ENCODE measurements at places on chromosomes 13 and 19.

DNA sequence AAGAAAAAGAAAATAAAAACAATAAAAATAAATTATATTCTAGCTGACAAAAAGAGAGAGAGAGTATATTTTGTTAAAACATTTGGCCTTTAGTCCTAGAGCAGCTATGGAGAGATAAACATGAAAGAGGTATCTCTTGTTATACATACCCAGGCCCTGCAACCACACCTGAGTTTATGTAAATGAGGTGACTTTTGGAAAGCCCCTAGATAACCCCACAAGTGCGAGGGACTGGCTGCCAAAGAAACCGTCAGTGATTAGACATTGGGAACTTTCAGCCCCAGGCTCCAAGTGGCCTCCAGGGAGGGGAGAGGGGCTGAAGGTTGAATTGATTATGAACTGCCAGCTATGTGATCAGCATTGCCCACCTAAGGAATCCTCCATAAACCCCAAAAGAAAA is 2.1 kb upstream of the NLRP7 start:
- DNase-seq, result no peak

DNA sequence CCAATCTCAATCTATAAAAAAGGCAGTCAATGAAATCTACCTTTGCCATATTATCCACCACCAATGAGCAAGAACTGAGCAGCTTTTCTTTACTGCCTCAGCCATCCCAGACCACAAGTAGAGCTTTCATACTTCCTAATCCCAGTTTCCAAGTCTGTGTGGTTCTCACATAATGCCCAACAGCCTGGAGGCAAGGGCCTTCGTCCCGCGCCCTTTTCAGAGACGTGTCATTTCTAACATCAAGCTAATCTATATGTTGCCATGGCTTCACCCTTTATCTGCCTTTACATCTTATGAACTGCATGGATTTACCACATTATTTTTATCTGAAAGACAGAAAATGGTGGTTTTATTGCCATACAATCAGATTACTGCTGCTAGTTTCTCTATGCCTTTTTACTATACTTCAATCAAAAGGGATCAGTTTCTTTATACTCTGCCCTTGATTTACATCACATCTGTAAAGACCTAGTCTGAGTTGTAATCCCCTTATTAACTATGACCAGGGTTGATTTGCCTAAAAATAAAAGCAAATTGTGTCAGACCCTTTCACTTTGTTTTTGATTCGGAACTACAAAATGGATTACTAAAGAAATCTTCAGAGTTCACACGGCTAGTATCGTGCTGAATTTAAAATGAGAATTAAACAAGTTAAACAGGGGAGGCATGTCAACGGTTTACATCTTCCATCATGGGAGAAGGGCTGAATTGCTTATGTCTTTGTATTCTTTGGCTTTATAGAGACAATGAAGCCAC is 5.9 kb downstream of the EFNB2 start:
- DNase-seq, result no peak

DNA sequence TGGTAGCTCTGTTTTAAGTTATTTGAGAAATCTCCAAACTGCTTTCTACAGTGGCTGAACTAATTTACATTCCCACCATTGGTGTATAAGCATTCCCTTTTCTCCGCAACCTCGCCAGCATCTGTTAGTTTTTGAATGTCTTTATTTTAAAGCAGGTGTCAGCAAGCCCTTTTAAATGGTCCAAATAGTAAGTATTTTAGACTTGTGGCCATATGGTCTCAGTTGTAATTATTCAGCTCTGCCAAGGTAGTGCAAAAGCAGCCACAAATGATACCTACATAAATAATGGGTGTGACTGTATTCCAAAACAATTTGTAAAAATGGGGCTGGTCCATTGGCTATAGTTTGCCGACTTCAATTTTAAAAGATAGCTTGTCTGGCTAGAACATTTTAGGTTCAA is 58.7 kb upstream of the TMTC4 start:
- DNase-seq, result no peak

DNA sequence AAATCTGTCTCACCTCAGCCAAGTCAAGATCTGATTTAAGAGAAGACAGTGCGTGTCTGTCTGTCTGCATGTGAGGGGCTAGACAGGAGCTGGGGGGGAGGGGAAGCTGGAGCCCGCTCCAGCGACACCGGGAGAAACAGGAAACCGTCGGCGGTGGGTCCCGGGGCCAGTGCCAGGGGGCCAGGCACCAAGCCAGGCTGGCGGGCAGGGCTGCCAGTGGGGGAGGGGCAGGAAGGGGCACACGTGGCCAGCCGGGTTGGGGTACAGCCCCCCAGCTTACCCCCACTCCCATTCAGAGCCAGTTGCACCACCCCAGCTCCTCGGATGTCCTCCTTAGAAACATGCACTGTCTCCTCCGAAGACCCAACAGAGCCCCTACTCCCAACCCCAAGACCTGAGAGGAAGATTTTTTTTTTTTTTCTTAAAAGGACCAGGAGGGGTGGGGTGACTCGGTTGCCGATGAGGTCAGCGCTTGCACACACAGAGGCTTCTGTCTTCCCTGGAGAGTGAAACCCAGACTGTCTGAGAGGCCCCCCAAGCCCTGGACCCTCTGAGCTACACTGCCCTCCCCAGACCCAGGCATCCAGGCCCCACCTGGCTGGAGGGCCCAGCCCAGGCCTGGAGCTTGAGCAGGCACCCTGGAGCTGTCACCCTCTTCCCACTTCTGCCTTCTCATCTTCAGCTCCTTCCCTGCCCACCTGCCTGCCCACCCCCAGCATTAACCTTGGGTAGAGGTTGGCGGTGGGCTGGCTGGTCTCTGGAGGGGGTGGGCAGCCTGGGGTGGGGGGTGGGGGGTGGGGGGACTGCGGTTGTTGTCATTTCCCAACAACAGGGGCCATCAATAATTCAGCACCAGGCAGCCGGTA is 4.0 kb downstream of the ERF start:
- peak; percentile 49 for DNase-seq

GRCh38 chr13:59531571-59532091 is 632.1 kb downstream of the DIAPH3 start:
- peak; percentile 68 for DNase-seq

GRCh38 chr19:56973713-56974555 is 133.4 kb upstream of the PEG3 start:
- DNase-seq, result peak; percentile 29

DNA sequence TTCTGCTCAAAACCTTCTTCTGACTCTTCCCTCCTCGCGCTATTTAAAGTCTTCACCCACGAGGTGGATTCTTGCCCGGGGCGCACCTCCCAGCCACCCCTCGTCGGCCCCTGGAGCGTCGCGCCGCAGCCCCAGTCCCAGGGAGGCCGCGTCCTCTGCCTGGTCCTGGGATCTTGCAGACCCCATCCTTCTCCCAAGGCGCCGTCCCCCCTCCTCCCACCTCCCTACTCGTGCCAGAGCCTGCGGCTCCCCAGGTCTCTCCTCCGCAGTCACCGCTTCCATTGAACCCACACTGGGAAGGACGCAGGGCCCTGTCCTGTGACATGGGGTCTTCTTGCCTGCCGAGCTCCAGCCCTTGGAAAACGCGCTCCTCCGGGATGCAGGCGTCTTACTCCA is 486 bp downstream of the ZNF808 start:
- no peak for DNase-seq

DNA sequence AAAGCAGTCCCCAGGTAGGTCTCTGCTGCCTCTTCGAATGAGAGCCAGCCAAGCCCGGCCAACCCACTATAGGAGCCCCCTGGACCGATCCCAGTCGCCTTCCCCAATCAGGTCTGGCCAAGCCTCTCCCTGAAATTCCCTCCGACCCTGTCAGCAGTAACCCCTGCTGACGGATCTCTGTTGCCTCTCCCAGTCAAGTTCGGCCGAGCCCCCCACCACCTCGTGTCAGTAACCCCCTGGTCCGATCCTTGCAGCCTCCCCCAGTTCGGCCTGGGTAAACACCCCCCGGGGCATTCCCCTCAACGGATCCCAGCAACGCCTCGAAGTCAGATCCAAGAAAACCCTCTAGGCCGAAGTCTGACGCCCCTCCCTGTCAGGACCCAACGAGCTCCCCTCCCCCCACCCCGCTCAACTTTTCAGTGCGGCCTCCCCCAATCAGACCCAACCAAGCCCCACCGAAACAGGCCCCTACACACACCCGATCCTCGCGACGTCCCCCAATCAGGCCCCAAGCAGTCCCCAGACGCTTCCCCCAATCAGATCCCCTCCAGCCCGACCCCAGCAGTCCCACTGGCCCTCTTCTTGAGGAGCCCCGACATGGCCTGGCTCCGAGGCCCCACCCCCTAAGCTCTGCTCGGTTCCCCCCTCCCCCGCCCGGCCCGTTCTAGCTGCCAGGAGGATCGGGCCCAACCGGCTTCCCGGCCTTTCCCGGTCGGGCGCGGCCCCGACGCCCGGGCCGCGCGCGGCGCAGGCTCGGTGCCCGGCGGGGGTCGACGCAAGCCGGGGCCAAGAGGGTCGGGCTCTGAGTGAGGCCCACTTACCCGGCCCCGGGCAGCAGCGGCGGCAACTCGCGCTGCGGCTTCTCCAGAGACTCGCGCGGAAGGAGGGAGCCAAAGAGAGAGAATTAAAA is 1.8 kb downstream of the TNPO2 start:
- peak; percentile 44 for DNase-seq

- no peak for DNase-seq
Observed at GRCh38 chr13:110610955-110611595, 4.3 kb upstream of the NAXD start.

DNA sequence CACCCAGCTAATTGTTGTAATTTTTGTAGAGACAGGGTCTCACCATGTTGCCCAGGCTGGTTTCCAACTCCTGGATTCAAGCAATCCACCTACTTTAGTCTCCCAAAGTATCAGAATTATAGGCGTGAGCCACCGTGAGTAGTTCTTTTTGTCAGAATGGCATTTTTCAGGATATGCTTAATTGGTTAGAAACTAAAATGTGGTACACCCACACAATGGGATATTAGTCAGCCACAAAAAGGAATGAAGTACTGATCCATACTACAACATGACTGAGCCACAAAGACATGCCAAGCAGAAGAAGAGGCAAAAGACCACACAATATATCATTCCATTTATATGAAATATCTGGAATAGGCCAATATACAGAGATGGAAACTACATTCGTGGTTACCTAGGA is 41.7 kb upstream of the MAP3K10 start:
- DNase-seq, result no peak

- no peak for DNase-seq
Observed at GRCh38 chr13:21130116-21130515, 46.2 kb downstream of the SKA3 start.

- no peak for DNase-seq
Observed at GRCh38 chr13:46698014-46698413, 98.9 kb downstream of the ESD start.

GRCh38 chr13:78317030-78317429 is 286.3 kb downstream of the POU4F1 start:
- no peak for DNase-seq

- DNase-seq, result no peak
Observed at GRCh38 chr19:21028969-21029268, 8.5 kb downstream of the ZNF430 start.

- no peak for DNase-seq
Observed at GRCh38 chr19:455031-455705, 5.7 kb downstream of the SHC2 start.

DNA sequence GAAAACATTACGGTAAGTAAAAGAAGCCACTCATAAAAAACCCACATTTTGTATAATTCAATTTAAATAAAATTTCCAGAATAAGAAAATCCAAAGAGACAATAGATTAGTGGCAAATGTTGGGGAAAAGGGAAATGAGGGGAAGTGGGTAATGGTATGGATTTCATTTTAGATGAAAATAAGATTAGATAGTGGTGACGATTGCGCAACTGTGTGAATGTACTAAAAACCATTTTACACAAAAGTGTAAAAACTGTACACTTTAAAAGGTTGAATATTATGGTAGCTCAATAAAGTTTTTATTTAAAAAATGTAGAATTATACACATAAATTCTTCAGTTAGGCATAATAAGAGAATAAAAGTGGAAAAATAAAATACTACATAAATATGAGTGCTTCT is 3.7 kb downstream of the MBD3L1 start:
- no peak for DNase-seq

- DNase-seq, result no peak
Observed at GRCh38 chr19:41940731-41941409, 12.6 kb upstream of the ERFL start.

GRCh38 chr19:58429745-58430144 is 10.2 kb downstream of the ZNF132 start:
- no peak for DNase-seq

GRCh38 chr19:46745521-46746280 is at the start of gene FKRP:
Gene FKRP (plus strand): TSS chr19:46746057. CDS start chr19:46755451, 9,394 bp downstream.
- DNase-seq, result peak; percentile 43

DNA sequence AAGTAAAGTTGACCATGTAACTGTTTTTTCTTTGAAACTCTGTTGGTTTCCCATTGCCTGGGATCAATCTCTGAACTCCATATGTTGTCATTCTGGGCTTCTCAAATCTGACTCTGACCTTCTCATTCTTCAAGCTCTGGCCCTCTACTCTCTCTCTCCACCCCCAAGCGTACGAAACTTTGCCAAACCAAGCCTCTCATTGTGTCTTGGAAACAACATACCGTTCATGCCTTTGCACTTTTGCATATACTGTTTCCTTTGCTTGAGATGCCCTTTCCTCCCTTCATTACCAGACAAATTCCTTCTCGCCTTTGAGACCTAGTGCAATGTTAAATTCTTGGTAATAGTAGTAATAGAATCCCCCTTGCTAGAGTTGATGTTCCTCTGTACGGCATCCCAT is 113.7 kb downstream of the OLFM4 start:
- DNase-seq, result no peak

DNA sequence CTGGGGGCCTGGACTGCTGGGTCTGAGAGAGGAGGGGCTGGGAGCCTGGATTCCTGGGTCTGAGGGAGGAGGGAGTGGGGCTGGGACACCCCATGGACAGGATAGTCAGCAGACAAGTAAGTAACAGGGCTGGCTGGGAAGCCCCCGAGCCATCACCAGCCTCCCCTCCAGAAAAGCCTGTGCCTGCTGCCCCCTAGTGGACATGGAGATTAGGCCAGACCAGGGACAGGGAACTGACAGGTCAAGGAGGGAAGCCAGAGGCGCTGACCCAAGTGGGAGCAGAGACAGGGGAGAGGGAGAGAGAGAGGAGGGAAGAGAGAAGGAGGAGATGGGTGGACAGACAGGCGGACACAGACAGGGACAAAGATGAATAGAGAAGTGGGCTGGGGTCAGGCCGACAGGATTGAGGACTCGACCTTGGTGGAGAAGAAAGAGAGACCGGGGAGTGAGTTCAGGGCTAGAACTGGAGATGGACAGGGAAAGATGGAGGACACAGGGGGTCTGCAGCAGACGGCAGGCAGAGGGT is 6.7 kb upstream of the ERFL start:
- no peak for DNase-seq

DNA sequence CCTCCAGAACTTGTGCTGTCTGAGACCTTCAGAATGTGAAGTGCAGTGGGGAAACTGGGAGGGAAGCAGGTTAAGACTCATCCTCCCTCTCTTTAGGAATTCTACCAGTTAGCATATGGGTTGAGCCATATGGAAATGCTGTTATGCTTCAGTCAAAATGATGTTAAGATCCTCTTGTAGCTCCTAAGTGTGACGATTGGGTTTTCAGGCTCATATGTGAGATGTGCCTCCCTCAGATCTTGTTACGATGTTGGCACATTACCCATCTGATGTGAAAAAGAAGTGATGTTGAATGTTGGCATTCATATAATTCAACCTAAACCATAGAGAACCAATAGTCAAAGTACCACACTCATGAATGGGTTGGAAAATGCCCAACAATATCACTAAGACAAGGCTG is 67.8 kb upstream of the IPO5 start:
- no peak for DNase-seq

GRCh38 chr19:41935760-41936415 is 7.6 kb upstream of the ERFL start:
- no peak for DNase-seq
